Activated naive CD4-positive, alpha-beta T cell treated with anti-CD3 and anti-CD28 coated beads, Interleukin-2, amount 50 U/mL, for 72 hours (primary cell): ENCODE measurements at places on chromosomes 1 and 21. TPM values are rescaled to one million over a fixed set of nuclear protein-coding genes. Genes with fewer than 3 reads are reported as not detected.

Gene JAM2
- 1.4 TPM for total RNA-seq

Gene LCE2B
- total RNA-seq = not detected

Gene MYOG
- not detected for total RNA-seq

Gene SZT2
- total RNA-seq = 52.2 TPM

Gene FTCD
- 0.21 TPM for total RNA-seq

Gene SHISA4
- total RNA-seq = 0.34 TPM

Gene CD1D
- total RNA-seq = not detected

Gene C4BPA
- not detected for total RNA-seq

Gene SPAG17
- not detected for total RNA-seq

Gene SPATA46
- not detected for total RNA-seq

Gene ANGEL2
- total RNA-seq = 53.9 TPM
